Kidney (tissue), 22 donors: ENCODE measurements at places on chromosomes 6 and 20. TPM values are rescaled to one million over a fixed set of nuclear protein-coding genes. Genes with fewer than 3 reads are reported as not detected.

Gene RXRB
- total RNA-seq, result 52.2 TPM

Gene ME1
- total RNA-seq, result 3.3 TPM

Gene WFDC12
- total RNA-seq, result 1.4 TPM

DNA sequence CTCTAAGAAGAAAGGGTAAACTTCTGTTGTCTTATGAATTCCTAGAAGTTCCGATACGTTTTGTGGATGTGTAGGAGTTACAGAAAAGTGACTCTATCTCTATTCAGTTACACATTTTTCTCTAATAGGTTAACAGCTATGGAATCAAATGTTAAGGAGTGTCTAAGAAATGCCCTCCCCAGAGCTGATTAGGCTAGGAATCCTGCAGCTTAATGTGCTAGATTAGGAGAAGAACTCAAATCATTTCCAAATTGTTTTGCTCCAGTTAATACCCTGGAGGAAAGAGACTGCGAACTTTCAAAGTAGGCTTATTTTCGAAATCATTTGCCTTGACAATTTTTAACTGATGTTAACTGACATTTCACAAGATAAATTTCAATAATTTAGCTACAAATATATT is 51.9 kb downstream of the IBTK start:
- H3K27ac ChIP-seq, result no peak overlapping the region
- peaks cover 34% of the 10 kb centered on the region for H3K36me3 ChIP-seq
- no peak overlapping the region for H3K4me3 ChIP-seq
- DNase-seq, result no peak

DNA sequence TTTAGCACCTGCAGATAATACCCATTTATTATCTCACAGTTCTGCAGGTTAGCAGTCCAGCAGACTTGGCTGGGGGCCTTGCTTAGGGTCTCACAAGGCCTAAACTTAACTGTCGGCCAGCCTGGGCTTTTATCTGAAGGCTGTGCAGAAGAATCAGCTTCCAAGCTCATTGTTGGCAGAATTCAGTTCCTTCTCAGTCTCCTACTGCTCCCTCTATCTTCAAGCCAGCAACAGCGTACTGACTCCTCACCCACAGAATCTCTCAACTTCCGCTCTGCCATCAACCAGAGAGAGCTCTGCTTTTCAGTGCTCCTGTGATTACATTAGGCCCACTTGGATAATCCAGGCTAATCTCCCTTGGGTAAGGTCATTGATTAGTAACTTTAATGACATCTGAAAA is 30.2 kb upstream of the NHSL1 start:
- H3K4me3 ChIP-seq, result no peak overlapping the region
- DNase-seq, result no peak

- no peaks in the 10 kb centered on the region for H3K36me3 ChIP-seq
- H3K4me3 ChIP-seq, result no peak overlapping the region
- no peak overlapping the region for H3K27ac ChIP-seq
- H3K4me1 ChIP-seq, result no peaks in the 10 kb centered on the region
- no peaks in the 10 kb centered on the region for H3K27me3 ChIP-seq
Measured at GRCh38 chr6:29426654-29427053, 11.9 kb downstream of the OR12D1 start.

DNA sequence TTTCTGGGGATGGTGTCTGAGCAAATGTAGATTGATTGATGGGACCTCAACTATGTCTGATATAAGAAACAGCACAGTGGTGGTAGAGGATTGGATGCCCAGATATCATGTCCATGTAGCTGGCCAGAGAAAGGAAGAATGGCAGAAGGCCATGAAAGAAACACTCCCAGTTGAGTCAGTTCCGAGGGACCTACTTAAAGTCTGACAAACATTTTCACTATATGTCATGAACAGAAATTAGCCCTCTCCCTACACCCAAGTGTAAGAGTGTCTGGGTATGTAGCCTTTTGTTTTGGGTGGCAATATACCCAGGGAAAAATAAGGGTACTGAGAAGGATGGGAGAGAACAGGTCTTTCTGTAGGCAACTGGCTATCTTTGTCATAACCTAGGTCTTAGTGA is 434.2 kb downstream of the BCKDHB start:
- no peak overlapping the region for H3K4me3 ChIP-seq
- H3K36me3 ChIP-seq, result no peaks in the 10 kb centered on the region
- no peaks in the 10 kb centered on the region for H3K27me3 ChIP-seq
- no peak for DNase-seq
- no peaks in the 10 kb centered on the region for H3K4me1 ChIP-seq

DNA sequence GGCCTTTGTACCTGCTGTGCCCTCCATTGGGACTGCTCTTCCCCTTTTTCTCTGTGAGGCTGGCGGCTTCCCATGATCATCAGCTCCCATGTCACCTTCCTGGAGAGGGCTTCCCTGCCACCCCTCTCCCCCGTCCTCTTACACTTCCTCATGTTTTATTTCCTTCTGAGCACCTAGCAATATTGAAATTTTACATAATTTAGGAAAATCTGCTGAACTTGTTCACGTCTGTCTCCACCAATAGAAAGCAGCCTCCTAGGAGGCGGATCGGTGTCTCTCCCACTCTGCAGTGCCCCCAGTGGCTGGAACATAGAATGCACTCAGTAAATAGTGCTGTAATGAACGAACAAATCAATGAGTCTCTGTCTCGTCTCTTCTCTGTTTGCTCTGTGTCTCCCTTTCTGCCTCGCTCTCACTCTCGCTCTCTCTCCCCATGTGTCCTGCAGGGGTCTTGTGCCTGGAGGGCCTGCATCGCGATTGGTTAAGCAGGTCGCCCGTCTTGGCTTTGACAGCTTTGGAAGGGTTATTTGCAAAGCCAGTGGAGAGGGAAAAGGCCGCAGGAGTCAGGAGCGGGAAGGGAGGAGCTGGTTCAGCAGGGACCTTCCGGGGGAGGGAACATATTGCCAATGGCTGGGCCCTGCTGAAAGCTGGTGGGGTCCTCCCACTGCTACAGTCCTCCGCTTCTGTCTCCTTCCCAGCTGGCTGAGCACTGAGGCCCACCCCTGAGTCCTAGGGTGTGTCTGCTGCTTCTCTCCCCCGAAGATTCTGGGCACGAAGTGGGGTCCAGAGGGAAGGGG is 12.1 kb upstream of the OCSTAMP start:
- peak; percentile 85 for DNase-seq
- H3K27me3 ChIP-seq, result no peaks in the 10 kb centered on the region
- H3K4me3 ChIP-seq, result peak overlapping the region; percentile 45
- H3K27ac ChIP-seq, result no peak overlapping the region

- no peak for DNase-seq
- no peaks in the 10 kb centered on the region for H3K27me3 ChIP-seq
- H3K4me1 ChIP-seq, result no peaks in the 10 kb centered on the region
- no peak overlapping the region for H3K4me3 ChIP-seq
Measured at GRCh38 chr6:8391934-8392333, 43.4 kb downstream of the SLC35B3 start.

DNA sequence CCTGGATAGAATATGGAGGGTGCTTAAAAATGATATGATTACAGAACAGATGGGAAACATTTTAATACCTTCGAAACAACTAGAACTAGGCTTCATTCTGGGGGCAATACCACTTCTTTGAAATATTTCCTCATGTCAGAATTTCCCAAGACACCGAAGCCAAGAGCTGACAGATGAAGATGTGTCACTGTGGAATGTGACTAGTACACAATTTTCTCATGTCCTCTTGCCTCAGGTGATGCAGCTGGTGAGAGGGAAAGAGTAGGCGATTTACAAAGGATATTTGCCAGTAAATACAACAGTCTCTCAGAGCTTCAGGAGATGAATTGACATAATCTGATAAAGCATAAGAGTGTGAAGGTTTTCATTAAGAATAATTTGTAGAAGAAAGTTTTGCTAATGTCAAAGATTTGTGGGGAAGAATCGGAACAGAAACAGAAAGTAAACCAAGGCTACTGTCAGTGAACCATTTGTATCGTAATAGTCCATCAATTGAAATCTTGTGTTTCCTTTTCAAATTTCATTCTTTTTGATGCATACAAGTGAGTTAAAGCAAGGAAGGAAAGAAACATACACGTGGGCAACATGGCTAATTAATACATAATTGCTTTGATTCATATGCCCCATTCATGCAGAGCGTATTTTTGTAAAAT is 164.7 kb upstream of the CCN2 start:
- H3K27ac ChIP-seq, result no peak overlapping the region
- no peaks in the 10 kb centered on the region for H3K27me3 ChIP-seq
- H3K4me1 ChIP-seq, result no peaks in the 10 kb centered on the region
- no peak for DNase-seq
- H3K36me3 ChIP-seq, result no peaks in the 10 kb centered on the region

DNA sequence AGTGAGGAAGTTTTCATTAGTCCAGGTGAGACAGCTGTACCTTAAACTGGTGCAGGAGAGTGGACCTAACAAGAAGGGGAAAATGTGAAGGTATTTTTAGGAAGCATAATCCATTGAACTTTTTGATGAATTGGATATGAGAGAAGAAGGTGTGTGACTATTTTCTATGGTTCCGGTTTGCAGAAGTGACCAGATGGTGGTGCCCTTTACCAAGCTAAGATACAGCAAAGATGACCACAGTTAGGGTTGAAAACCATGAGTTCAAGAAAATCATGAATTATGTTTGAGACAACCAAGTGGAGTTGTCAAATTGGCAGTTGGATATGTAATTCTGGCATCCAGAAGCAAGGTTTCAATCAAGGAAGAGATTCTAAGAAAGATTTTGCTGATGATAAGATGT is 61.9 kb upstream of the NRSN1 start:
- no peak overlapping the region for H3K27ac ChIP-seq
- DNase-seq, result no peak
- no peaks in the 10 kb centered on the region for H3K27me3 ChIP-seq
- no peaks in the 10 kb centered on the region for H3K36me3 ChIP-seq

DNA sequence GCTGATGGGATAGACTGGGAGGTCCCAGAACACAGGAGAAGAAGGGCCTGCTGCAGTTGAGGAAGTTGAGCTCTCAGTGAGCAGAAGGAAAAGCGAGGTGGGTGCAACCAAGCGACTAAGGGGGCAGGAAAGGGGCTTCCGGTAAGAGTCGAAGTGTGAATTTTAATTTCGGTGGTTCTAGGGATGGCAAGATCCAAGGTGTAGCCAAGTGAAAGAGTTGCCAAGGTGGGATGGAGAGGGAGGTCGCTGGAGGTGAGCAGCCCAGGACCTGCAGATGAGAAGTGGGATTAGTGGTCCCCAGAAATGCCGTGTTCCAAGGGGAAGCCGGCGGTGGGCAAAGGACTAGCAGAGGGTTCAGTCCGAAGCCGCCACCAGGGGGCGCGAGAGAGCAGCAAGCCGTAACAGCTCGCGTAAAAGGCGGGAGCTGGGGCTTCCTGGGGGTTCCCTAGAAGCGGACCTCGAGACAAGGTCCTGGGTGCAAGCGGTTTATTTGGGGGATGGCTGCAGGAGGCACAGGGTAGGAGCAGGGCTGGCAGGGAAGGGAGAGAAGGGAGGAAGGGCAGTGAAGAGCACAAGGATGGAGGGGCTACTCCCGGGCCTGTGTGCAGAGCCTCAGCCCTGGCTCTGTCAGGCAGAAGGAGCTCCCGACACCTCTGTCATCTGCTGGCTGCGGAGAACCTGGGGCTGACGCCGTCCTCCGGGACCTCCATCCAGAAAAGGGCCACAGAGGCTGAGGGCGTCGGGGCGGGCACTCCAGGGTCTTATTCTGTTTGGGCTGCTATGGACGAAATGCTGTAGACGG is 103.6 kb downstream of the PAX1 start:
- no peaks in the 10 kb centered on the region for H3K36me3 ChIP-seq
- no peak overlapping the region for H3K27ac ChIP-seq
- H3K27me3 ChIP-seq, result no peaks in the 10 kb centered on the region

- no peak overlapping the region for H3K27ac ChIP-seq
- peak overlapping the region; percentile 54 for H3K4me3 ChIP-seq
- peak; percentile 34 for DNase-seq
- no peaks in the 10 kb centered on the region for H3K36me3 ChIP-seq
- H3K4me1 ChIP-seq, result no peaks in the 10 kb centered on the region
Measured at GRCh38 chr6:135182071-135183001, 1.2 kb downstream of the MYB start.
